ENCODE measurements at places on chromosomes 1 and 21. TPM values are rescaled to one million over a fixed set of nuclear protein-coding genes. Genes with fewer than 3 reads are reported as not detected.

The SIPA1L2 gene
- 6.1 TPM for total RNA-seq

GRCh38 chr1:24018611-24019580, 38.8 kb upstream of the SRSF10 start:
- peak; percentile 100 for DNase-seq

- DNase-seq: no peak
These were observed 33.5 kb downstream of the GPA33 start for GRCh38 chr1:167056529-167057231.

The NFASC gene
- 1.9 TPM for total RNA-seq

DNA sequence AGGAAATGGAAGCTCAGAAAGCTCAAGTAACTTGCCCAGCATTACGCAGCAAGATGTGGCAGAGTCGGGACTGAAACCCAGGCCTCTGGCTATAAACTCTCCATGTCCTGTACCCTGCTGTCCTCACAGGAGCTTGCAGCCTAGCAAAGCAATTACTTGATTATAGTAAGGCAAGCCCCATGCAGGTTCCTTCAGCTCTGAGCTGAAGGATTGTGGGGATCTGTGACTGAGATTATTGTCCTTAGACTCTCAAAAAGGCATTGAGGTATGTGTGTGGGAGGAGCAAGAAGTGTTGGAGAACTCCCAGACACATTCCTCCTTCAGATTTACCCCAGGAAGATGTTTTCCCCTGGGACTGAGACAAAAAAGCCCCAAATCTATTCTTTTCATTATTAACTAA, 124.0 kb upstream of the SPATA6 start:
- DNase-seq: no peak

The RXRG gene
- total RNA-seq: not detected

GRCh38 chr1:200306944-200307754, 102.7 kb downstream of the ZNF281 start:
- peak; percentile 40 for DNase-seq

All from fibroblast of villous mesenchyme (primary cell).